Osteocyte (in vitro differentiated cells): ENCODE measurements at places on chromosomes 16 and 17. TPM values are rescaled to one million over a fixed set of nuclear protein-coding genes. Genes with fewer than 3 reads are reported as not detected.

FBXO47 gene
- not detected in 2 replicates for total RNA-seq

PRR11 gene
- total RNA-seq, result 11.1 TPM in 2 replicates

PIRT gene
- total RNA-seq, result not detected in 2 replicates

SLC5A2 gene
- total RNA-seq, result not detected in 2 replicates

DNA sequence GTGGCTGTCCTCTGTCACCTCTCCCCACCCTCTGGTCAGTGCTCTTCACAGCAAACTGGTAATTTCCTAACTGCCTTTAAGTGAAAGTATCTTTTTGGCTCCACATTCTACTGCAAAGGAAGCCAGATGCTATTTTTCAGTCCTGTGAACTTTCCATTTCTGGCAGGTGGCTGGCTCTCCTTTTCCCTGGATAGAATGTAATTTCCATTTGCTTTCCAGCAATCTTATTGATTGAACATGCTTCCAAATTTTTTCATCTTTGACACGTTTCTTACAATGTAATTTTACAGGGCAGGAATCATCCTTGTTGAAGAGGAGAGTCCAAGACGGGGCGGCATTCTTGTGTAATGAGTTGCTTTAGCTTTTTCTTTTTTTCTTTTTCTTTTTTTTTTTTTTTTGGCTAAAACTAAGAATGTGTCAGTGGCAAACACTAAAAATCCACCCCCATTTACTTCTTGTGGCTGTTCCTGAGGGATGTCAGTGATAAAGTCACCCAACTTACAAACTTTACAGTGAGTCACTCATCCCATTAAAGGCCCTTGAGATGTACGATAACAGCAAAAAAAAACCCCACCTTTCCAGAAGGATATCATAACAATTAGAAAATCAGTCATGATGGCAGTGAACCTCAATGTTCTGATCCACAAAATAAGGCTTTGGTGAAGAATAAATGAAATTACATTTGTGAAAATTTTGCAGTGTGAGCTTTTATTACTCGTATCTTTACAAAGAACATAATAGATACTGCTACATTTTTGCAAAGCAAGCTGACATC lies 29.4 kb upstream of the PRKCA start:
- no peak for DNase-seq

- DNase-seq, result no peak
Measured at GRCh38 chr17:50830994-50831393, 4.4 kb upstream of the WFIKKN2 start.

- DNase-seq, result no peak
Measured at GRCh38 chr17:79437081-79437480, 173.8 kb downstream of the RBFOX3 start.

DNA sequence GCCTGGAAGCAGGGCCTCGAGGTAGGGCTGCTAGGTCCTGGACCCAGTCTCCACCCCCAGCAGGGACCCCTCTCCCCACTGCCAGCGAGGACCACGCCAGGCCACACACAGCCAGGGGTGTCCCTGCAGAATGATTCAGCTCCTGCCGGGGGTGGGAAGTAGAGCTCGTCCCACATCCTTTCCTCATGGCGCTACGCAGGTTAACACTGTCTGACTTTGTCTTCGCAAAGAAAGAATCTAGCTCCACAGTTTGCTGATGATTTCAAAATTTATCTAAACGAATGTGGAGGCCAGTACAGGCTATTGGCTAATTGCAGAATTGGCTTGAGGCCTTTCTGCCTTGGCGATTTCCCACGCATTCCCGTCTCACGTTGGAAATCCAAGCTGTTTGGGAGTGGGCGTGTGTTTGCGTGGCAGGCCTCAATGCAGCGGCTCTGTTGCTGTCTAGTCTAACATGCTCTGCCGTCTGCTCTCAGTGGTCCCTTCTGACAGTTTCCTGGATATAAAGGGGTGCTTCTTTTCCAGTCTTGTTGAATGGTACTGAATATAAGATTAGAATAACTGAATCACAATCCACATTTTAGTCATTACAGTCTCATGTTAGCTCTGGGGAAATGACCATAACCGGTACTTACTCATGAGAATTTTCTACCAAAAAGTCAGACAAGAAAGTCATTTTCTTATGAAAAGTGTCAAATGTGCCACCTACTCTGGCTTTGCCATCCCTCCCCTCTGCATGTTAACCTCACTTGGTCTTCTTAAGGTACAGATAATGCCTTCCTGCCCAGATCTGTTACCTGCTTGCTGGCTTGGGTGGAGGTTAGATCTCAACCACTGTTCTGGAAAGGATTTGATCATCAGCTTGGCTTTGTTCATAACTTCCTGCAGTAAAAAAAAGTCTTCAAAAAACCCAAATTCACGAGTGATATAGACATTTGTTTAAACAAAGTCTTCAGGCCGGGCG lies 252.4 kb downstream of the NTN1 start:
- no peak for DNase-seq

- DNase-seq, result no peak
Measured at GRCh38 chr16:25289466-25289865, 31.8 kb upstream of the ZKSCAN2 start.

DNA sequence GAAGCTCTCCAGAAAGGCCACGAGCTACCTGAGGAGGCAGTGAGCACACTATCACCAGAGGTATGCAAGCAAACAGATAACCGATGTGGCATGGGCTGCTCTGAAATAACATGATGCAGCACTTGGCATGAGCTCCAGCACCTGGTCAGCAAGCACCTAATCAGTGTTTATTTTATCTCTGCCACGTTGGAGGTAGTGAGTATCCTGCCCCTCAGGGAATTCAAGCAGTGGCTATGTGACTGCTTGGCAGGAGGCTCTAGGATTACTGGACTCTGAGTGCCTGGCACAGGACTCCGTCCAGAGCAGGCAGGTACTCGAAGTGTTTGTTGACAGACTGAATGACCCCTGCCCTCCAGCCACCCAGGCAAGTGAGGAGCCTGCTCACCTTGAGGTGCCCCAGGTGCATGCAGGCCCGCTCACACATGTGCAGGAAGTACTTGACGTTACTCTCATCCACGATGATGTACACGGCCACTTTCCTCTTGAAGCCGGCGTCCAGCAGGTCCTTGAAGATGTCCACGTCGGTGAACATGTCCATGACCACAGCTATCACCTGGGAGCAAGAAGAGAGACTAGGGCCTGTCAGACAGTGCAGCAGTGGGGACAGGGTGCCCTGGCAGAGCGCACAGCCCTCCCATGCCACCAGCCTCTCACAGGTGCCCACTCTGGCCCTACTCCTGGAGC lies 16.6 kb downstream of the FAM83G start:
- no peak for DNase-seq

DNA sequence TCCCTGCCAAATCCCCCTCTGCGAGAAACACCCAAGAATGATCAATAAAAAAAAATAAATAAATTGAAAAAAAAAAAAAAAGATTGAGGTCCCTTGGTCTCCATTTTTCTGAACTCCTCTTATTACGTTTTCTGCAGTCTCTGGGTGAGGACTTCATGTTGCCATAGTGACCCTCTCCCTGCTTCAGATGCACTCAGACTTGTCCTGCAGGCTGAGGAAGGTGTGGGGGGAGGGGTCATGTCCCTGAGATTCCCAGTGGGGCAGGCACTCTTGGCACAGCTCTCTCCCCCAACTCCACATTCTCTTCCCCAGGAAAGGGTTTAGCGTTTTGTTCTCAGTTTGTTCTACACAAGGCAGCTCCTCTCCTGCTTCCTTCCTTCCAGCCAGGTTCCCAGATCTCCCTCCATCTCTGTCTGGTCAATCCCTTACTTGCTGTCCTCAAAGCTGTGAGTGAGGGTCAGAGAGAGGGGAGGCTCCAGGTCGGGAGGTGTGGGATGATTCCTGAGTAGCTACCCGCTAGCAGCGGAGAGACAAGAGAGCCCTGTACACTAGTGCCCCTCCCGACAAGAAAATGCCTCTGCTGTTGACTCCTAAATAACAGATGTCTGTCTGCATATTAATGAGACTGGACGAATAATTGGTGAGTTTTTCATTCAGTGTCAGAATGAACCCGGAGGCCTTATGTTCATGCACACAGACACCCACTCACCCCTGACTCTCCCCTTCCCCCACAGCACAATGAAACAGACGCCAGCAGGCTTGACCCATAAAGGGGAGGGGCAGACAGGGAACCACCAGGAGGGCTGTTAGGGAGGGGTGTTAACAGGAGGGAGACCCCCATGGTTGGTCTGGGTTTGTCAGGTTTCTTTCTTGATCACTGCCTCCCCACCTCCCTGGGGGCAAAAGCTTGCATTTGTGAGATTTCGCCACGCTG lies 9.2 kb downstream of the RND2 start:
- no peak for DNase-seq

- no peak for DNase-seq
Measured at GRCh38 chr17:51128076-51128475, 7.4 kb upstream of the SPAG9 start.

DNA sequence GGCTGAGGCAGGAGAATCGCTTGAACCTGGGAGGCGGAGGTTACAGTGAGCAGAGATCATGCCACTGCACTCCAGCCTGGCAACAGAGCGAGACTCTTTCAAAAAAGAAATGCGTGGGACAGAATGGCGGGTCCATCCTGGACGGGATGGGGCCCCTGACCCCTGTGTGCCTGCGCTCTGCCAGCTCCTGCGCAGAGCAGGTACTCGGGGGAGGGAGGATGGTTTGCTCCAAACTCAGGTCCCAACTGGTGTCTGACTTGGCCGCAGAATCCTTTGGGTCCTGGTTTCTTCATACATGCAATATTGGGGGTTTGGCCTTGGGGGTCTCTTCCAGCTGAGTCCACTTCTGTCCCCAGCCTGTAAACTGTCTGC lies 10.4 kb downstream of the CHMP6 start:
- DNase-seq, result no peak

DNA sequence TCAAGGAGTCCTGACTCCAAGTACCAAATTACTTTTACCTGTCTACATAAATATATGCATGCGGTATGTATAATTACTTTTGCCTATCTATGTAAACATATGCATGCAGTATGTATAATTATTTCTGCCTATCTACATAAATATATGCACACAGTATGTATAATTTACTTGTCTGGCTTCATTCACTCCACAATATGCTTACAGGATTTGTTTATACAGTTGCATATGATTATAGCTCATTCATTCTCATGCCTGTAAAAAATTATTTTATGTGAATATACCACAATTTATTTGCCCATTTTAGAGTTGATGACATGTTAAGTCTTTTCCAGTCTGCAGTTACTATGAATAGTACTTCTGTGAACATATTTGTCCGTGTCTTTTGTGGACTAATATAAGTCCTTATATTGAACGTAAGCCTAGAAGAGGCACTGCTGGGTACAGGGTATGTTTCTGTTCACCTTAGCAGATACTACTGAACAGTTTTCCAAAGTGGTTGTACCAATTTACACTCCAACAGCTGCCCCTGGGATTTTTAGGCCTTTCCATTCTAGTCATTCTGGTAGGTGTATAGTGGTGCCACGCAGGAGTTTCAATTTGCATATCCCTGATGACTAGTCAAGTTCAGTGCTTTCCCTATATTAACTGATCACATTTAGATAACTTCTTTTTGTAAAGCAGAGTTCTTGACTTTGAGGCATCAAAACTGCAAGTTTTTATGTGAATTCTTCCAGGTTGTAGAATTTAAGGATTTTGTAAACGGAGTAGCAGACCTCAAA lies 47.0 kb downstream of the MARVELD3 start:
- DNase-seq, result no peak

- DNase-seq, result no peak
Measured at GRCh38 chr17:17902376-17902775, 65.6 kb upstream of the SREBF1 start.

GRCh38 chr17:30336369-30337171 lies 2.7 kb upstream of the TMIGD1 start:
- peak; percentile 36 for DNase-seq

DNA sequence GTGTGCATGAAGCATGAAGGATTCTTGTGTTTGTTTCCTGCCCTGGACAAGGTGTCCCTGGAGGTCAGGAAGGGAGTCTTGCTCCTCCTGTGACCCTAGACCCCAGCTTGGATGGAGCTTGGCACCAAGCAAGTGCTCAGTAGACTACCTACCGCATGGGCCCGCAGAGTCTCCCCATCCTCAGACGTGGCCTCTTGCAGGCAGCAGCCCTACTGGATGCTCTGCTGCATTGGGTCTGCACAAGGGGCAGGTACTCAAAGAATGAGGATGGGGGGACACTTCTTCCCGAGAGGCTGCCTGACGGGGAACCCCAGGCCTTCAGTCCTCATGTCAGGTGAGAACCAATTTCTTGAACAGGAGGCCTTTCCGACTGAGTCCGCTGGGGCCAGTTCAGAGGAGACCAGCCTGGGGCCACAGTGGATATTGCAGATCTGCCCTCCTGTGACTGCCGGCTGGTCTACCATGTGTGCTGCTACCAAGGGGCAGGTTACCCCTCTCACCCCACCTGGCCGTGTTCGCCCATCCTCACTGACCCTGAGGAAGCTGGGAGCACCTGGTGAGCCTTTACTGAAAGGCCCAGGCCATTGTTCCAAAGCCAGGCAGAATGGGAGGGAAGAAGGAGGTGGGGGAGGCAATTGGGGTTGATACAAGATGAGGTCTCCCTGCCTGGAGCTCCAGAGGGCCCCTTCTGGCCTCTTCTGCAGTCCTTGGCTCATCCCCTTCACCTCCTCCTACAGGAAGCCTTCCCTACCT lies 206.3 kb downstream of the RAB11FIP4 start:
- no peak for DNase-seq

DNA sequence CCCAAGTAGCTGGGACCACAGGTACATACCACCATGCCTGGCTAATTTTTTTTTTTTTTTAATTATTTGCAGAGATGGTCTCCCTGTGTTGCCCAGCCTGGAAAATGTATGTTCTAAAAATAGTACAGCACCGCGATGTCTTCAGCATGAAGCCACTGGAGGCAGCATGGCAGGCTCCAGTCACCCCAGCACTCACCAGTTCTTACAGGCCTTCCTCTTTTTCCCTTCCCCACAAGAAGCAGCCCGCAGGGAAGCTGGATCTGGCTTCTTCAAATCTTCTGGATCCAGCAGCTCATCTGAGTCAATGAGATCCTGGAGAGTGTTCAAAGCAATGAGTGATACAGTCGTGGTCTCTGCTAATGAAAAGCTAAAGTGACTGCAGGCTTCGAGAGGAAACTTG lies 16.2 kb downstream of the CIAPIN1 start:
- no peak for DNase-seq

DNA sequence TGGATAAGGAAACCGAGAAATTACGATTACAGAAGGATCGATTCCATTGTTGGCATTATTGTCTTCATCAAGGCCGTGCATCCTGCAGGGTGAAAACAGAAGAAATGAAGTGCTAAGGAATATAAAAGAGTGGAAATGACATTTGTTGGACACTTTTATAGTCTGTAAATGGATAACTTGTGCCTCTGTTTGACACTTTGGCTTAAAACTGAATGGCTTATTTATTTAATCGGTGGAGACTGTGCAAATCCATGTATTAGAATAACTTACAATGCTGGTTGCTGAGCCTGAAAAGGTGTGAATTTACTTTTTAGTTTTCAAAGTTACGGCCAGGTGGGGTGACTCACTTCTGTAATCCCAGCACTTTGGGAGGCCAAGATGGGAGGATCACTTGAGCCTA lies 31.4 kb downstream of the ITGB3 start:
- DNase-seq, result no peak

GRCh38 chr17:35222452-35222851 lies 20.4 kb upstream of the SLFN5 start:
- DNase-seq, result no peak

- DNase-seq, result no peak
Measured at GRCh38 chr17:13030459-13031300, 12.9 kb upstream of the ELAC2 start.
